ENCODE measurements at places on chromosomes 1 and 21.

- DNase-seq: no peak
Measured at GRCh38 chr1:78060857-78061563, 15.2 kb downstream of the GIPC2 start.

DNA sequence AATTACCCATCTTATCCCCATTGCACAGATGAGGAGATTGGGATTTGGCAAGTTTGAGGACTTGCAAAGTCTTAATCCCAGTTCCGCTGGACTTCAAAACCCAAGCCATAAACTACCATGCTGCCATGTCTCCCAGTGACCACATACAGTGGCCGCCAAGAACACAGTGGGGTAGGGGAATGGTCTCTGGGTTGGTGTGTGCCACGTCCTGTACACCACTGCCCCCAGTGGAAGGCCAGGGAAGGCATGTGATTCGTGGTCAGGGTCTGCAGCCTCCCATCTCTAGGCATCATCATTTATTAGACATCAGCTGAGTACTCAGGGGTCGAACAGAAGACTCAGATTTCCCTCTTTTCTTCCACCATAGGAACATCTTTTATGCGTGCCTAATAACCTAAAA, 76.0 kb downstream of the MAN1C1 start:
- peak; percentile 72 for DNase-seq

- no peak for DNase-seq
Measured at GRCh38 chr1:200442537-200443156, 32.8 kb upstream of the ZNF281 start.

DNA sequence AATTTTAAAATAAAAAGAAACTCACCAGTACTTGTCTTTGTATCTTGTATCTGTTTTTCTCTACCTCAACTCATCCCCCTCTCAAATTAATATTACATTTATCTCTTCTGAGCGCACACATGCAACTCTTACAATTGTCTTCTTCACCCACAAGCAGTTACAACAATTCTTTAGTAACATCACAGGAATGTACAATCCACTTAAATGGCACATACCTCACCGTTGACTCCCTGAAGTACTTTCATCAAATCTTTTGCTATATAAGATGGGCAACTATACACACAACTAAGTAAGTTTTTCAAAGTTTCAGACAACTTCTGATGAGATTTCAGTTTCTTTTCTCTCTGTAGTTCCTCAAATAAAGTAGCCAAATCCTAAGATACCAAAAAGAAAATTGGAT, 28.3 kb downstream of the HEATR1 start:
- DNase-seq: no peak

- no peak for DNase-seq
Measured at GRCh38 chr1:27626031-27626935, 8.7 kb downstream of the FGR start.

DNA sequence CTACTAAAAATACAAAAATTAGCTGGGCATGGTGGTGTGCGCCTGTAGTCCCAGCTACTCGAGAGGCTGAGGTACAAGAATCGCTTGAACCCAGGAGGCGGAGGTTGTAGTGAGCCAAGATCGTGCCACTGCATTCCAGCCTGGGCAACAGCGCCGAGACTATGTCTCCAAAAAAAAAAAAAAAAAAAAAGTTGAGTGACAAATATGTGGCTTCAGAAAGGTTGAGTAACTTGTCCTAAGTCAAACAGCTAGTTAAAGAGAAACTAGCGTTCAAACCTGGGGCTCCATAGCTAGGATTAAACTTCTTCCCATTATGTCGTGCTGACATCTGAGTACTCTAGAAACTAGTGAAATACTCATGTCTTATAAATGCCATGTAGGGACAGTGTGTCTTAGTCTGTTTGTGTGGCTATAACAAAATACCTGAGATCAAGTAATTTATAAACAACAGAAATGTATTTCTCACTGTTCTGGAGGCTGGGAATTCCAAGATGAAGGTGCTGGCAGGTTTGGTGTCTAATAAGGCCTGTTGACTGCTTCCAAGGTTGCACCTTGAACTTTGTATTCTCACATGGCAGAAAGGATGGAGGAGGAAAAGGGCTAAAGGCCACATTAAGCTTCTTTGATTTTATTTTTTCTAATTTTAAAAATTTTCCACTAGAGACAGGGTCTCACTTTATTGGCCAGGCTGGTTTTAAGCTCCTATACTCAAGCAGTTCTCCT, 12.0 kb downstream of the AK4 start:
- DNase-seq: no peak

DNA sequence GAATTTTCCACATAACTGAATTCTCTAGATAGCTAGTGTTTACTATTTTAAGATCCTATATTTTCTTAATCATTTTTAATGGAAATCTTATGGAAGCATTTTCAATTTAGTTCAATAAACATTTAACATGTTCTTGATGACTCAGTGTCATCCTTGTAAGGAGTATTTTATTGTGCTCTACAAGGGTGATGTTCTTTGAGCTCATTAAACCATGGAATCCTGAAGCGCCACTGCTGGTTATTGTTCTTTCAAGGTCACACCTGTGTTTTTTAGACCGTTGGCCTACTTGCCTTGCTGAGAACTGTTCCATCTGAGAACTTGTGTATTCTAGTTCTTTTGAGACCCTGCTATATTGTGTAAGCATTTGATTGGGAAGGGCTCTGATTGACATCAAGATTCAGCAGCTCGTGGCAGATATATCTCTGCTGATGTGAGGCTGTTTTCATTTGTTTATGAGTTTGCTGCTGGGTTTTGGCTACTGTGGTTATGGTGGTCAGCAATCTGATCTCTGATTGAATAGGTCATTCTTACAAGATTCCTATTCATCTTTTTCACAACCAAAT, 132.0 kb downstream of the GIPC2 start:
- no peak for DNase-seq

GRCh38 chr21:40164905-40165772, 297.9 kb downstream of the PCP4 start:
- DNase-seq: no peak

DNA sequence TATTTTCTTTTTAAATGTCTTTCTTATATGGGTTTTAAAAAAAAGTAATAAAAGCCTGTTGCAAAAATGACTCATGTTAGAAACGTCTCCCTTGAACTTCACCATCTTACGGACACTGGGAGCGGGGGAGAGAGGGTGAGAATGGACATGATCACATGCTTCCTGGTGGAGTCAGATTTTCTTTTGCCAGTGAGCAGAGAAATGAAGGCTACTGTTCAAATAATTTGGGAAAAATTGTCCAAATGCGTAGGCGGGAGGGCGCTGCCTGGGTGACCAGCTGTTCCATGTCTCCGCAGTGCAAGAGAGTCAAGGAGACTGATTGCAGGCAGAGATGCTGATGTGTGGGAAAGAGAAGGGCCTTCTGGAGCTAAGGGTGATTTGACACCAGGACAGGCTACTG, 23.1 kb downstream of the EIF2D start:
- no peak for DNase-seq

DNA sequence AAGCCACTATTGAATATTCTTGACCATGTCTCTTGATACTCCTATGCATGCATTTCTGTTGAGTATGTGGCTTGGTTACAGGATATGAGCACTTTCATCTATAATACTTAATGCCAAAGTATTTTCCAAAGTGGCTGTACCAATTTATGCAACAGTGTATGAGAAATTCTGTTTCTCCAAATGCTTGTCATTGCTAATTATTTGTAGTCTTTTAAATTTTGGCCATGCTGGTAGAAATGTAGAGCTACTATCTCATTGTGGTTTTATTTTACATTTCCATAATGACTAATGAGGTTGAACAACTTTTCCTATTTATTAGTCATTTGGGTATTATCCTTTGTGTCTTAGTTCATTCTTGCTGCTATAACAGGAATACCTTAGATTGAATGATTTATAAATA, 71.4 kb upstream of the TSPAN2 start:
- no peak for DNase-seq

- no peak for DNase-seq
Measured at GRCh38 chr1:225999912-226000337, 782 bp upstream of the SDE2 start.

DNA sequence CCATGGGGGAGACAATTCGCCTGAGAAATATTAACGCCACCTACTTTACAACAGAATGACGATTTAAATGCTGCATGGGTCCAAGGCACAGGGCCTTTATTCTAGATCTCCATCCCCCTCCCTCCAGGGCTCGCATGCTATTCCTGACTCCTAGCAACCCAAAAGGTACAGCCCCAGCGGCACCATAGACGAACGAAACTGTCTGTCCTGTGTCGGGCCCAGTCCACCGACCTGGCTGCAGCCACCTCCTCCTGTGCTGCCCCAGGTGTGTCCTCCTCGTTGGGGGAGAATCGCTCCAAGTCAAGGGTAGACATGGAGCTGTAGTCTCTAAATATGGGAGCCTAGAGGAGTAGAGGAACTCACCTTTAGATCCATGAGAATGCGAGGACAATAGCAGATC, 196.5 kb downstream of the TOMM20 start:
- no peak for DNase-seq

DNA sequence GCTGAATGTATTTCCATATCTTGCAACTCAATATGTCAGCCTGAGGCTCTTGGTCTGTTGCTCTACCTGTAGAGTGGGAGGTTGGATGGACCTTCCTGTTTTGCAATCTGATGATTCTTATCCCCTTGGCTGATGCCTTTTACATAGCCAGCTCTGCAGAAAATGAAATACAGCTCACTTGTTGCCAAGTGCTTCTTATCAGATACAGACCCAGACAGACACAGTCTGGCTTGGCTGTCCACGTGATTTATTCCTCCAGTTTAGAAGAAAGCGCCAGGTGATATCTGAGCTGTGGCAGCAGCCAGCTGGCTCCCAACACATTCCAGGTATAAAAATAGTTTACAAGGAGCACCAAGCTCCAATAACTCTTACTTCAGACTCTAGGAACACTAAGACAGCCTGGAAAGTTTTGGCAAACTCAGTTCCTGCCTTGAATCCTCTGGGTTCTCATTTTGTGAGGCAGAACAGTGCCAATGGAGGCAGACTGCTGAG, 479.2 kb upstream of the USP24 start:
- DNase-seq: no peak

GRCh38 chr1:16082283-16083038, 9.0 kb upstream of the FAM131C start:
- peak; percentile 86 for DNase-seq

GRCh38 chr1:207941665-207942064, 30.7 kb upstream of the CD34 start:
- no peak for DNase-seq

DNA sequence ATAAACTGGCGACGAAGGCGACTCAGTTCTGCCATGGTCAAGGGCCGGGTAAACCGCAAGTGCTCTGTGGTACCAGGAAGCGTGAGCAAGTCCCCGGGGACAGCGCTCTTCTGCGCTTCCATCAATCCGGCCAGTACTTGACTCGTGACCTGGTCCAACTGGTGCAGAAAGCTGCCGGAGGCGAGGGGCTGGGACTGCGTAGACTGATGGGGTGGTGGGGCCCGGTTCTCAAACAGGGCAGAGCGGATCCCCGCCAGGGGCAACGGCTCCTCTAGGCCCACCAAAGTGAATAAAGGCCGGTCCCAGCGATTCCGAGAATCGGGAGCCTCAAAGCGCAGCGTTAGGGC, 852 bp downstream of the KTI12 start:
- peak; percentile 49 for DNase-seq

DNA sequence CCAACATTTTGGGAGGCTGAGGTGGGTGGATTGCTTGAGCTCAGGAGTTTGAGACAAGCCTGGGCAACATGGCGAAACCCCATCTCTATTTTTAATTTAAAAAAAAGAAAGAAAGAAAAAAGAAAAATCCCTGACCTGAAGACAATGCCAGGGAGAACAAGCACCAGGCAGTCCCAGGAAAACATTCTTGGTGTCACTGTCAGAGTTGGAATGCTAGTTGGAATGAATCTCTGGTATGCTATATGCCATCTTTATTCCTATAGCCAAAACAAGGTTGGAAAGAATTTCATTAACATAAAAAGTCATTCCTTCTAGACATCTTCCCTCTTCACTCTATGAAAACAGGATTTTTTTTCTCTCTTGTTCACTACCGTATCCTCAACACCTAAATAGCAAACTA, 2.8 kb downstream of the DNAJC8 start:
- no peak for DNase-seq

- DNase-seq: no peak
Measured at GRCh38 chr1:231334079-231334666, 3.5 kb downstream of the EXOC8 start.

- peak; percentile 78 for DNase-seq
Measured at GRCh38 chr1:52365071-52365745, 797 bp downstream of the CC2D1B start.

DNA sequence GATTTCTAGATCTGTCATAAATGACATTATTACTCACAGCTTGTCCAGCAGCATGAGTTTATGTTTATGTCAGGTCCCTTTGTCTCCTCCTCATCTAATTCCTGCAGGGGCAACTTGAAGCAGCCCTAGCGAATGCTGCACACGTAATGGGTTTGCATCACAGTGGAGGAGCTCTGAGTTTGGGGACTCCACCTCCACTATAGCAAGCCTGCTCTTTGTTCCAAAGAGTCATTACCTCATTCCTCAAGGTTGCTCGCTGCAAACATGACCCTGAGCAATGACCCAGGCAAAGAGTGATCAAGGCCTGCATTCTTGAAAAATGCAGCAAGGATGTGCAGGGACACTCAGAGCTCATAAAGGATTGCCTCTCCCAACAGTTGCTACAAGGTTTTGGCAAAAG, 261.9 kb downstream of the HHIPL2 start:
- no peak for DNase-seq

- DNase-seq: no peak
Measured at GRCh38 chr1:169860750-169861149, 32.9 kb downstream of the SCYL3 start.

- DNase-seq: peak; percentile 44
Measured at GRCh38 chr1:151705753-151706463, 10.7 kb downstream of the CELF3 start.

GRCh38 chr1:40476924-40477677, at the start of gene ZFP69:
ZFP69 (plus strand) TSS chr1:40477290; CDS start chr1:40479362, 2,072 bp downstream.
- peak; percentile 94 for DNase-seq

GRCh38 chr1:231557411-231557810, 28.9 kb downstream of the TSNAX start:
- no peak for DNase-seq

- no peak for DNase-seq
Measured at GRCh38 chr1:201374364-201374763, 3.1 kb downstream of the TNNT2 start.

DNA sequence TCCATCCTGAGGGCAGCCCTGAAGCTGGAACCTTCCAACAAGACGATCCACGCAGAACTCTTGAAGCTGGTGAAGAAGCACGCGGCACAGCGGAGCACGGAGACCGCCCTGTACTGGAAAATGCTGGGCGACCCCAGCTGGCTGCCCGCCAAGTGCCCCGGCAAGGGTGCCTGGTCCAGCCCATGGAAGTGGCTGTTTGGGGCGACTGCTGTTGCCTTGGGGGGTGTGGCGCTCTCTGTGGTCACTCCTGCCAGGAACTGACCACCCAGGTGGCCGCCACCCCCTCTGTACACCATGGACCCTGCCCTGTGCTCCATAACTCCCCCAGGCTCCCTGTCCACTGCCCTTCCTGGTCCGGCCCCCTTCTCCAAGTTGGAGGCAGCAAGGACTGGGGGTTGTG, 90.8 kb downstream of the PPP1R12B start:
- DNase-seq: no peak

- DNase-seq: no peak
Measured at GRCh38 chr1:181208967-181209366, 120.5 kb downstream of the IER5 start.

- DNase-seq: no peak
Measured at GRCh38 chr1:1274299-1274930, 761 bp upstream of the UBE2J2 start.

- no peak for DNase-seq
Measured at GRCh38 chr1:167110586-167110985, 16.7 kb downstream of the STYXL2 start.
